ENCODE measurements at places on chromosomes 4 and X.

- no peaks in the 10 kb centered on the region for H3K27me3 ChIP-seq
- no peak overlapping the region for H3K4me3 ChIP-seq
- no peak overlapping the region for H3K27ac ChIP-seq
- H3K36me3 ChIP-seq = no peaks in the 10 kb centered on the region
- no peak for DNase-seq
These were observed 121.6 kb upstream of the IGFBP7 start for GRCh38 chr4:57231781-57232180.

DNA sequence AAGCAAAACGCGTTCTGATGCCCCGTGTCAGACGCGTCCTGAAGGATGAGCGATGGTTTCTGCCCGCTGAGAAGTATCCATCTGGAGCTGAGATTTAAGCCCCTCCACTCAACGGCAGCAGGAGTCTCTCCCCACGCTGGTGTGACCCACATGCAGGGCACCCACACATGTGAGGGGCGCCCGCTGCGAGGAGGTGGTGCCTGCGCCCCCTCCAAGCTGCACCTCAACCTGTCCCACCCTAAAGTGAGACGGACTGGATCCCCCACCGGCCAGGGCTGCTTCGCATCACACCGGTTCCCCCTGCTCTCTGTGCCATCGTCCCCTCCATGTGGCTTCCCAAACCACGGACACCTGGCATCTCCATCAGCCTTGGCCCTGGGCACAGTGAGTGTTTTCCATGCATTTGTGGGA, 4.5 kb upstream of the PDE6B start:
- no peaks in the 10 kb centered on the region for H3K36me3 ChIP-seq
- H3K27ac ChIP-seq = no peak overlapping the region
- H3K4me1 ChIP-seq = no peaks in the 10 kb centered on the region
- no peak for DNase-seq

GRCh38 chr4:129008096-129008495, 85.2 kb downstream of the SCLT1 start:
- H3K4me3 ChIP-seq = no peak overlapping the region
- H3K4me1 ChIP-seq = no peaks in the 10 kb centered on the region
- no peak for DNase-seq
- H3K36me3 ChIP-seq = no peaks in the 10 kb centered on the region
- H3K27ac ChIP-seq = no peak overlapping the region

DNA sequence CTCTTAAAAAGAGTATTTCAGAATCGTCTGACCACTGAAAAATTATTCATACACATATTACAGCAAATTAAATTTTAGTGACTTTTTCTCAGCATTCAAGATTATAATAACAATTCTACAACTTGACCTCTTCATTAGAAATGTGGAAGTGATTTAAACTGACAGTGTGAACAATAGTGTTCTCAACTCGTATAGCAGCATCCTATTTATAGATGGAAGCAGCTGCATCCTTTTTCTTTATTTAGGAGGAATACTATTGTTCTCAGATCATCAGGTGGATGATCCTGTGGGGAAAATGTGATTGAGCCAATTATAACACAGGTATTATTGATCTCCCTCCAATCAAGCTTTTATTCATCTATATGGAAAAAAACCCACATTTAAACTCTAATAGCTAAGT, 56.7 kb downstream of the RAPGEF2 start:
- no peaks in the 10 kb centered on the region for H3K36me3 ChIP-seq
- no peaks in the 10 kb centered on the region for H3K27me3 ChIP-seq
- peaks cover 2% of the 10 kb centered on the region for H3K4me1 ChIP-seq
- DNase-seq = no peak

DNA sequence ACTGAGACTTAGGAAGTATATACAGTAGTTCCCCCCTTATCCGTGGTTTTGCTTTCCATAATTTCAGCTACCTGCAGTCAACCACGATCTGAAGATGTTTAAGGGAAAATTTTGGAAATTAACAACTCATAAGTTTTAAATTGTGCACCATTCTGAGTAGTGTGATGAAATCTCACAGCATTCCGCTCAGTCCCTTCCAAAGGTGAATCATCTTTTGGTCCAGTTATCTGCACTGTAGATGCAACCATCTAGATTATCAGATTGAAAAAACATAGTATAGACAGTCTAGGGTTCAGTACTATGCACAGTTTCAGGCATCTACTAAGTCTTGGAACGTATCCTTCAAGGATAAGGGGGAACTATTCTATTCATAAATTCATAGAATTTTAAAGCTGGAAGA, 109.0 kb downstream of the ANXA3 start:
- H3K27me3 ChIP-seq = no peaks in the 10 kb centered on the region
- DNase-seq = no peak
- H3K36me3 ChIP-seq = no peaks in the 10 kb centered on the region
- H3K27ac ChIP-seq = no peak overlapping the region
- H3K4me3 ChIP-seq = no peak overlapping the region
- H3K4me1 ChIP-seq = peaks cover 13% of the 10 kb centered on the region

DNA sequence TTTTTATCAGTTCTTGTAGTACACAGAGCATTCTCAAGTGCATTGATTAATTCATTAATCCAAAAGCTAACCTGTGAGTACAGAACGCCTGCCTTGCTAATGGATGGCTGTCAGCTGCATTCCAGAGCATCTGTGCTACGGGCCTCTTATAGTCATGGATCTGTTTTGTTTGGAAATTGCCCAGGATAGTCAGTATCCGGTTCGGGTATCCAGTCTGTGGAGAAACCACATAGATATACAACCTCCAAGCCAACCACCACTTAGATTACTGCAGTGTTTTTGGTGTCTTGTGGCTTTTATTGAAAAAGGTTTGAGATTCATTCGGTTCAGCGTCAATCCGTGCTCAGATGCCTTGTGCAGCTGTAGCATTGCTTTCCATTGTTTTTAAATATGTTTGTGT, 4.0 kb downstream of the LAP3 start:
- no peak overlapping the region for H3K4me3 ChIP-seq
- peaks cover 5% of the 10 kb centered on the region for H3K4me1 ChIP-seq
- DNase-seq = no peak

DNA sequence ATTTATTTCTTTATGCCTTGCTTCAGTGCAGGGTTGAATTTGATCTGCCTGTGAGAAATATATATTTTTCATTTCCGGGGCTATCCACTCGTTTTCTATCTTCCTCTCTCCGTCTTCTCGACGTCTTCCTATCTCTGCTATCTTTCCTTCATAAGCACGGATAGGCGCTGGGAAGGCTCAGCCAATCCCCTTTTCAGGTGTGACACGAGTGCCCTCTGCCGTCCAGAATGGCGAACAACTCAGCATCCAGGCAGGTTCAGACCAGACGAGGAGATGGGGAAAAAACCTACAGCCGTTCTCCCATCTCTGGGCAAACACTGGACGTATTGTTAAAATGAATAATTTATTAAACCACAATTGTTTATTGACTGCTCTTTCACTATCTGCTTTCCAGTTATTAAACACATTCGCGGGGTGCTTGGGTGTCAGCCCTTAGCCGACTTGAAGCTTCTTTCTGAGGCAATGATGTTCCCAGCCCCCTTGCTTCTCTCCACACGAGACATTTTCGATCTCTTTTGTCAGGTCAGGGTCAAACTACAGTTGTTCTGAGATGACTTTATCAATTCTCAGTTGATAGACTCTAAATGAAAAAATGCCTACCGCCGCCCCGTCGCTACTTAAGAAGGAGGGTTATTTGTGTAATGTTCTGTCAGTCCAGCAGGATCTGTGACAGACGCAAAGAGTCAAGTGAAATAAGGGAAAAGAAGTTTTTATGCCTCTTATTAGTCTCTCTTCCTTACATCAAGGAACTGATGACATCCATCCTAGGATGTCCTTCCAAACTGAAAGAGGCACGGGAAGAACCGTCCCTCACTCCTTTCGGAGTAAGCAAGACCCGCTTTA, 96.3 kb upstream of the NOCT start:
- H3K36me3 ChIP-seq = no peaks in the 10 kb centered on the region
- peak; percentile 89 for DNase-seq
- no peak overlapping the region for H3K4me3 ChIP-seq
- H3K27ac ChIP-seq = no peak overlapping the region
- no peaks in the 10 kb centered on the region for H3K27me3 ChIP-seq

DNA sequence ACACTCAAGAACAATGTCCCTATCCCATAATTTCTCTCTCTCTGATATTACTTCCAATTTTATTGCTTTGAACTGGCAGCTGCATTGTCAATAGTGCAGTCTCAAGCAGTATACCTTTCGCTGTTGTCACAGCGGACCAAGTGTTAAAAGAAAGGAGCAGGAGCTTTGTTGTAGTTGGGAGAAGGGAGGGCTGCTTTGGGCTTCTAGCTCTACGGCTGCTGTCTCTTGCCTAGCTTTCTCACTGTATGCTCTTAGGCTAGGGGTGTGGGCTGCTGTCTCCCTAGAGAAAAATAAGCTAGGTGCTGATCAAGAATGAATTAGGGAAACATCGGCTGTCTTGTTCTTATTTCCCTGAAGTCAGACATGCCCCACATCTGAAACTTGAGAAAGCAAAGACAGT, 52.5 kb downstream of the TRPC5OS start:
- no peak for DNase-seq
- H3K27ac ChIP-seq = no peak overlapping the region
- no peaks in the 10 kb centered on the region for H3K36me3 ChIP-seq
- no peaks in the 10 kb centered on the region for H3K4me1 ChIP-seq
- H3K4me3 ChIP-seq = no peak overlapping the region
- no peaks in the 10 kb centered on the region for H3K27me3 ChIP-seq

- no peak within 1 kb of the TSS for H3K4me3 ChIP-seq
- DNase-seq = no peak
- no peaks in the 10 kb centered on the region for H3K4me1 ChIP-seq
- no peak within 1 kb of the TSS for H3K27ac ChIP-seq
- H3K36me3 ChIP-seq = no peaks in the 10 kb centered on the region
- H3K27me3 ChIP-seq = no peaks in the 10 kb centered on the region
These were observed at the start of gene VEGFD for GRCh38 chrX:15384304-15384703. Gene VEGFD (minus strand): TSS chrX:15384413. CDS start chrX:15383946, 467 bp downstream.

GRCh38 chrX:155005190-155005589, 17.3 kb downstream of the F8 start:
- no peak for DNase-seq
- H3K27ac ChIP-seq = no peak overlapping the region
- H3K27me3 ChIP-seq = no peaks in the 10 kb centered on the region
- no peaks in the 10 kb centered on the region for H3K4me1 ChIP-seq
- no peaks in the 10 kb centered on the region for H3K36me3 ChIP-seq
- H3K4me3 ChIP-seq = no peak overlapping the region

DNA sequence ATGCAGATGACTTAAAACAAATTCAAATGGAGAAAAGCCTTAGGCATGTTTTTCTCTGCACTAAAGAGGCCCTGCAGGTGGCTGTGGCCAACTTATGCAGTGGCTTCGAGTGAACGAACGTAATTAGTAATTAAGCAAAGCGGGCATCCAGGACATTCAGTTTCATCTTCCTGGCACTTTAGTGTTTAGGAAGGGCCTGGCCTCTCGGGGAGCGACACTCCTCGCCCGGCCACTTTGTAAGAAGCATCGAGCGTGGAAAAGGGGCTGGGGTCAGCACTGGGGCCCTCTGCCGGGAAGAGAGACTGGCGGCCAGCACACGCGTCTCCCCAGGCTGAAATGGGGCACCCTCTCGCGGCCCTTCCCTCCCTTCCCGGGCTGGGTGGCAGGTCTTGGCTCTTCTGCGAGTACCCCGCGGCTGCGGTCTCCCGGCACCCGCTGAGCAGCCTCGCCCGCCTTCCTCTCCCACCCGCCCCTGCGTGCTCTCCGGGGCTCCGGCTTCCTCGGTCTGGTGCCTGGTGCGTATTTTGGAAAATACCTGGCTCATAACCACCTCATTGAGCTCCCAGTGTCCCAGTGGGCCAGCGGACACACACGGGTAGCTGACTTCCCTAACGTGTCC, 677 bp upstream of the CYP4V2 start:
- H3K27me3 ChIP-seq = no peaks in the 10 kb centered on the region
- H3K36me3 ChIP-seq = no peaks in the 10 kb centered on the region
- peak; percentile 33 for DNase-seq
- peak overlapping the region; percentile 72 for H3K4me3 ChIP-seq
- peak overlapping the region; percentile 87 for H3K27ac ChIP-seq
- H3K4me1 ChIP-seq = no peaks in the 10 kb centered on the region

- no peaks in the 10 kb centered on the region for H3K4me1 ChIP-seq
- H3K4me3 ChIP-seq = no peak overlapping the region
- no peak for DNase-seq
- no peak overlapping the region for H3K27ac ChIP-seq
These were observed 139.2 kb upstream of the ANKRD50 start for GRCh38 chr4:124851741-124852140.

- H3K27me3 ChIP-seq = no peaks in the 10 kb centered on the region
- H3K36me3 ChIP-seq = no peaks in the 10 kb centered on the region
- H3K4me1 ChIP-seq = no peaks in the 10 kb centered on the region
- H3K4me3 ChIP-seq = no peak overlapping the region
- peak; percentile 69 for DNase-seq
These were observed 224.3 kb downstream of the DCLK2 start for GRCh38 chr4:150302553-150302952.

DNA sequence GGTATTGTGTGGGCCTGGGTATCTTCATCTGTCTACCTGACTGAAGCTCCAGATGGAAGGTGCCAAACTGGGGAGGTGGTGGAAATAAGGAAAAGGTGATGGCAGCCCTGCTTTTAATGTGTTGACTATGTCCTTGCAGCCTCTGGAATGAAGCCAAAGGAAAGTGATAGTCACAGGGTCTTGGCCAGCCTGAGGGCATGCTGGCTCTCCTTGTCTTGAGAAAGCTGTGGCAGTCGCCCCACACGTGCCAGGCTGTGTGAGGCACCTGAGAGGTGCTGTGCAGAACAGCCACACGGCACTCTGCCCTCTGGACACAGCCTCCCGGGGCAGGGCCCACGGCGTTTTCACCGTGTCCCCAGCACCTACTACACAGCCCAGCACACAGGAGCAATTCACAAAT, 77.6 kb downstream of the NAT8L start:
- H3K4me1 ChIP-seq = no peaks in the 10 kb centered on the region
- H3K4me3 ChIP-seq = no peak overlapping the region
- no peak overlapping the region for H3K27ac ChIP-seq

- no peaks in the 10 kb centered on the region for H3K36me3 ChIP-seq
- H3K27me3 ChIP-seq = no peaks in the 10 kb centered on the region
- no peak overlapping the region for H3K27ac ChIP-seq
- no peak overlapping the region for H3K4me3 ChIP-seq
- H3K4me1 ChIP-seq = no peaks in the 10 kb centered on the region
- no peak for DNase-seq
These were observed 514.4 kb downstream of the RPA4 start for GRCh38 chrX:97398030-97398551.

DNA sequence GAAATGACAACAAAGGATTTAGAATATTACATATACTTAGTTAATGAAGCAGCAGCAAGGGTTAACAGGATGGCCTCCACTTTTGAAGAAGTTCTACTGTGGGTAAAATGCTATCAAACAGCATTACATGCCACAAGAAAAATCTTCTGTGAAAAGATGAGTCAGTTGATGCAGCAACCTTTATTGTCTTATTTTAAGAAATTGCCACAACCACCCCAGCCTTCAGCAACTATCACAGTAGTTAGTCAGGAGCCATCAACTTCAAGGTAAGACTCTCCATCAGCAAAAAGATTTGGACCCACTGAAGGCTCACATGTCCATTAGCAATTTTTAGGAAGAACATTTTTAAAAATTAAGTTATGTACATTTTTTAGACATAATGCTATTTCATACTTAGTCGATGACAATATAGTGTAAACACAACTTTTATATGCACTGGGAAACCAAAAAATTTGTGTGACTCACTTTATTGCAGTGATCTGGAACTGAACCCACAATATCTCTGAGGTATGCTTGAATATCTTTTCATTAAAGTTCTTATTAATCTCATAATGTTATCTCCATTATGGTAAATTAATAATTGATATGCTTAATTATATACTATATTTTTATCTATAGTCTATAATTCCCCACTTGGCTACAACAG, 81.2 kb downstream of the SPCS3 start:
- H3K27ac ChIP-seq = no peak overlapping the region
- no peak overlapping the region for H3K4me3 ChIP-seq
- no peaks in the 10 kb centered on the region for H3K27me3 ChIP-seq
- DNase-seq = no peak
- H3K4me1 ChIP-seq = no peaks in the 10 kb centered on the region
